C1 segment of cervical spinal cord (tissue), 14 donors: ENCODE measurements at places on chromosomes 1 and 21.
A peak's percentile ranks its signal among the peaks of the same experiment; 100 is the strongest.

- DNase-seq: no peak
Observed at GRCh38 chr1:118340928-118341910, 156.2 kb upstream of the SPAG17 start.

- DNase-seq: no peak
Observed at GRCh38 chr1:29180497-29181412, 945 bp downstream of the SRSF4 start.

DNA sequence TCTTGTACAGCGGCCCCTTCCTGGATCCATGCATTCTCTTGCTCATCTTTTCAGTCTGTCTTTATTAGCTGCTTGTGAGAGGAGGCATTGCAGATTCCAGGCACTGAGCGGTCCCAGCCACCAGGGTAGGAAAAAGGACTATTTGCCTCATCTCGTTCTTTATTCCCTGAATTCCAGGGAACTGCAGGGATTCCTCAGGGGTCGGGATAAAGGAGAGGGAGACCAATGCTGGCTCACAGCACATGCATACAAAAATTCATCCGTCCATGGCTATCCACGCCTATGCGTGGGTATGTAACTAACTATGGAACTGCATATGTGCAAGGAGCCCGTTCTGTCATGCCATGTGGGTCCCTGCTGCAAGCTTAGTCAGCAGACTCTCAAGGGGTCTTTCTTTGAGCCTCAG lies 879 bp upstream of the PLPPR5 start:
- no peak for DNase-seq

DNA sequence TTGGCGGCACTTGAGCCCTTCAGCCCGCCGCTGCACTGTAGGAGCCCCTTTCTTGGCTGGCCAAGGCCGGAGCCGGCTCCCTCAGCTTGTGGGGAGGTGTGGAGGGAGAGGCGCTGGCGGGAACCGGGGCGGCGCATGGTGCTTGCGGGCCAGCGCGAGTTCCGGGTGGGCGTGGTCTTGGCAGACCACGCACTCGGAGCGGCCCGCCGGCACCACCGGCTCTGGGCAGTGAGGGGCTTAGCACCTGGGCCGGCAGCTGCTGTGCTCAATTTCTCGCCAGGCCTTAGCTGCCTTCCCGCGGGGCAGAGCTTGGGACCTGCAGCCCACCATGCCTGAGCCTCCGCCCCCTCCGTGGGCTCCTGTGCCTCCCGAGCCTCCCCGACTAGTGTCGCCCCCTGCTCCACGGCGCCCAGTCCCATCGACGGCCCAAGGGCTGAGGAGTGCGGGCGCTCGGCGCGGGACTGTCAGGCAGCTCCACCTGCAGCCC lies 673.7 kb upstream of the BRINP3 start:
- no peak for DNase-seq

- DNase-seq: no peak
Observed at GRCh38 chr1:231519166-231519565, 9.3 kb upstream of the TSNAX start.

DNA sequence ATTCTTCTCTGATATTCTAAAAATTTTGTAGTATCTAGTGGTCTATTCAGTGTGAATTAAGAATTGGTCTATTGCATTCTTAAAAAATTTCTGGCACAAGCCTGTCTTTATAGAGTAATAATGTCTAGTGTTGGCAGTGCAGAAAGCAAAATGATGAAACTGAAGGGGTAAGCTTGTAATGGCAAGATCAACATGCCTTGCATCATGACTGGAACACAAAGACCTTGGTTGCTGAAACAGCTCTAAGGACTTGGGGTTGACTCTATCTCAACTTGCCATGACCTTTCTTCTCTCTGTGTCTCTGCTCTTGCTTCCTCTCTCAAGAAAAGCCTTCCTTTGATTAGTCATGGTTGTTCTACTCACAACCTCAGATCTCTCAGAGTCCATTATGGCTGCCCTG lies 46.8 kb upstream of the PROX1 start:
- no peak for DNase-seq

DNA sequence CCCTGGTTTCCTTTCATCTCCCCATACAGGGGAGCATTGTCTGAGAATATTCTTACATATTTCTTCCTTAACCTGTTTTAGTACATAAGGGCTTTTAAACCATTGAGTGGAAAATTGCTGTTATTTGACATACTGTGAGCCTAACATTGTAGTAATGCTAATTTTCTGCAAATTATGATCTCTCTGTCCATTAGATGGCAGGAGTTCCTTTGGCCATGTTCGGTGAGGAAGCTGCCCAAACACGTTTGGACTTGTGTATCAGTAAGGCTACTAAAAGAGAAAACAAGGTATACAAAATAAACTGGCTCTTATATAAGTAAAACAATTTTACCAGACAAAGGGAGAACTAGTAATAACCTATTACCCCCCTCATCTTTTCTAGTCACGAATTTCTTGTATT lies 29.2 kb downstream of the CDC7 start:
- no peak for DNase-seq

DNA sequence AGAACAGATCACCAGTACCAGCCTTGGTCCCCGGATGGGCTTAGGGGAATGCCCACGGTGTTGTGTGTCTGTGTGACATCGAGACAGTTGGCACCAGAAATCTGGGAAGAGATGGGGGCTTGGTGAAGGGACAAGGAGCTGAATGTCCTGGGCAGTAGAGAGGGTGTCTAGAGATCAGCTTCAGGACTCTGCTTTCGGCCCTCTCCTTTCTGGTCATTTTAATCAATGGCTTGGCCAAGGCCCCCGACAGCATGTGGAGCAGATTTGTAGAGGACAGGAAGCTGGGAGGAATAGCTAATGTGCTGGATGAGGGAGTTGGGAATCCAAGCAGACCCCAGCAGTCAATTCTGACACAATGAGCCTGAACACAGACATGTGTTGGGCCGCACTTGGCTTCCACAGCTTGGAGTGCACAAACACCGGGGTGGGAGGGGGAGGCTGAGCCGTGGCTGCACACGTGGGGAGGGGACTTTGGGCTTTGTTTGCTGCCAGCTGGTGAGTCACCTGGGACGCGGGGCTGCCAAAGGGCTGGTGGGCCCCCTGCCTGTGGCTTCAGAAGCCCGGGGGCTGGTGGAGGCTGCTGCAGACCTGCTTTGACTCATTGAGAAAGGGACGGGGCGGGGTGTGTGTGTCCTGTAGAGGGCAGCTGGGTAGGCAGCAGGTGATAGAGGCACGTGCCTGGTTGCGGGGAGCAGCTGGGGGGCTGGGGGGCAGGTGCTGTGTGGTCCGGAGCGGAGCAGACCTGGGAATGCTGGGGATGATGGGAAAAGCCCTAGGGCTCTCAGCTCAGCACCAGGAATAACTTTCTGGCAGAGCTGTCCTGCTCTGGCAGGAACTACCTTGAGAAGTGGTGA lies 20.9 kb downstream of the SLC1A7 start:
- DNase-seq: peak; percentile 42
